ENCODE measurements at places on chromosomes 1 and 21.

- DNase-seq: no peak
These were observed 1.6 kb upstream of the EFNA1 start for GRCh38 chr1:155125946-155126555.

DNA sequence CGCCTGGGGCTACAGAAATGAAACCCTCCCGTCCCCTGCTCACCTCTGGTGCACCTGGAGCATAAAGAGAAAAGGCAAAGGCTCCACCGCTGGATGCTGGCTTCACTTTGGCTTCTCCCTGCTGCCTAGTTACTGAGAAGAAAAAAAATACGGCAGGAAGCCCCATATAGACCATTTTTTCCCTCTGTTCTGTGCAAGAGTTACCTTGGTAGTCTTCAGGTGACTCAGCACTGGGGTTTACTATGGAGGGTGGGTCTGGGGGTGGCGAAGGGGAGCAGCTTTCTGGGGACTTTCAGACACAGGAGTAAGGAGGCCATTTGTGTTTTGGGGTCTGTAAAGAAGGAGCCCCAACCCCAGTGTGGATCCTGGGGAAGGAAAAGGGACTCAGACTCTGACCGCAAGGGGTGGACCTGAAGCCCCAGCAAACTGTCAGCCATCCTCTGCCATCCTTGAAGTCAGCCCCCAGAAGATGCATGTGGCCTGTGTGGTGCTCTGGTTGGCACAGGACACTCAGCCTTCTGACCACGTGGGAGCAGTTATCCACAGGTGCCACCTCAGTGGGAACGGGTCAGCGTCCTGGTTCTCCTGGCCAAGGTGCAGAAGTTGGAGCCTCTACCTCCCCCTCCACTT, 25.9 kb upstream of the EPS8L3 start:
- DNase-seq: no peak

- no peak for DNase-seq
These were observed 56.5 kb downstream of the PTP4A2 start for GRCh38 chr1:31881688-31882000.

DNA sequence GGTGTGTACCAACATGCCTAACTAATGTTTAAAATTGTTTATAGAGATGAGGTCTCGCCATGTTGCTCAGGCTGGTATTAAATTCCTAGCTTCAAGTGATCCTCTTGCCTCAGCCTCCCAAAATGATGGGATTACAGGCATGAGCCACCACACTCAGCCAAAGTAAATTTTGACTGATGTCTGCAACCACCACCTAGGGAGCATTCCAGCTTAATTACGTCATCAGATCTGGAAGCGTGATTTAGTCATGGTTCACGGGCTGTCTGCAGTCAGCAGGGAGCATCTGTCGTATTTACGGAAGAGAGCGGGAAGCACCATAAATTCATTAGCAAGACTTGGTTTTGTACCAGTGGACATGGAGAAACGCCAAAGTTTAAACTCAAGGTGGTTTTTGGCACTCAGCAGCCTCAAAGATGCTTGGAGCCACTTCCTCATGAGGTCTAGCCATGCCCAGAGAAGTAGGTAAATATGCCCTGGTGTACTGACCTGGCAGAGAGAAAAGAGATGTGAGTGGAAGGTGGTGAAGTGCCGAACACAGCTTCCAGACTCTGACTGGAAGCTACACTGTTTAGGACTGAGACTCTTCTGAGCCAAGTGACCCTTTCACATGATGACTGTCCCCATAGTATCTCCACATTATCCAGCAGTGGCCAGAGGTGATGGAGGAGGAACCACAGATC, 60.8 kb upstream of the SLC35F3 start:
- DNase-seq: peak; percentile 66

GRCh38 chr1:24775916-24776315, 30.7 kb downstream of the CLIC4 start:
- no peak for DNase-seq

GRCh38 chr1:112866151-112866550, 89.8 kb downstream of the SLC16A1 start:
- peak; percentile 75 for DNase-seq

- peak; percentile 84 for DNase-seq
These were observed 60.4 kb upstream of the GORAB start for GRCh38 chr1:170471398-170472053.

DNA sequence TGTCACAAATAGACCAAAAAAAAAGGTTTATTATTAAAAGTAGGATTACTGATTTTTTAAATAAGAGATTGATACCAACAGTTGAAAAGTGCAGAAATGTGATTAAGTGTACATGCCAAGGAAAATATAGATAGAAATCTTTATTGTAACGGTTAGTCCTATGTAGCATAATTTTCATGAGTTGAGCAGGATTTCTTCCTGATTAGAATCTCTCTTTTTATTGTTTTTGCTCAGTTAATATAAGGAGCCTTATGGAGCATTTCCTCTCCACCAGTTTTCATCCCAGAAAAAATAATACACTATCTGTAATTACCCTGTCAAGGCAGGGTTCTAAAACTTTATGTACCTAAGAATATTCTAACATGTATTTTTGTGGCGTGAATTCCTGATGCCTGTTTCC, 23.4 kb downstream of the CAPZA1 start:
- DNase-seq: no peak

- no peak for DNase-seq
These were observed 62.1 kb downstream of the HSD3B1 start for GRCh38 chr1:119569095-119569494.

GRCh38 chr1:164261691-164262240, 297.2 kb upstream of the PBX1 start:
- DNase-seq: no peak

DNA sequence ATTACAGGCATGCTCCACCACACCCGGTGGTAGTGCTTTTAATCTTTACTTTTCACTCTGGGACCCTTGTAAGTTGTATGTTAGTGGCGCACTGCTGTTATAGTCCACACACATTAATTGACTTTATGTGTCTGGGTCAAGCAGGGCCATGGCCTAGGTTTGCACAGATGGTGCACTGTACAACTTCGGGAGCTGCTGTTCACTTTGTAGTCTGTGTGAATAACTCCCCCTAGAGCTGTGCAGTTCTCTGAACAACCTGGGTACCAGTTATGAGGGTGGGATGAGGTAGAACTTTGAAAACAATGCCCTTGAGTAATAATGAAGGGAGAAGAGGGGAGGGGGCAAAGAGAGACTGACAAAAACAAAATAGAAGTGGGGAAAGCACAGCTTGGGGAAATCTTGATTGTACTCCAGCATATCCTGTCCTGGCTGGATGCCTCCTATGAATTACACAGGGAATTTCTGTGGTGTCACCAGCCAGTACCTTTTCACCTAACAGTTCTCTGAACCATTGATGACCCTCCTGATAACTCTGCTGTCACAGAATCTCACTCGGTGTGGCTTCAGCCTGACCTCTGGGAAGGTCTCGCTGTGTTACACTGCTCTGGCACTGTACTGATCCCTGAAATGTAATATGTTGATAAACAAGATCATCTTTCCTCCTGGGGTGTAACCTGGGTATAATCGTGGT, 2.2 kb downstream of the PTGFRN start:
- DNase-seq: no peak

DNA sequence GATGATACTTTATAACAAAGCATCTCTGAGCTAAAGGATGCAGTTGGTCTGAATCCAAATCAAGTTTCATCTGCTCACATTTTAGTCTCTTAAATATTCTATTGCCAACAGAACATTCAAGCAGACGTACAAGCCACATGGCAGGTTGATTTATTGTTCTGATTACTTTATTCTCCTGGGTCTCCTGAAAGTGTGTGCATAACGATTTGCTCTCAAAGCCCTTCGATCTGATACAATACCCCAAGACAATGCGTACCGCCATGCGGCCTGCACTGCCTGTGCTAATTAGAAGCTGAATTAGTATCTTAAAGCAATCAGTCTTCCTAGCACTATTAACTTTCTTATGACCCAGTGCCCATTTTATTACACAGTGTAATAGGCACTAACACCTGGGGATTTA, 56.9 kb downstream of the FHAD1 start:
- no peak for DNase-seq

- no peak for DNase-seq
These were observed 85.9 kb upstream of the WARS2 start for GRCh38 chr1:119226321-119226720.

GRCh38 chr1:53257454-53258081, 19.2 kb upstream of the MAGOH start:
- peak; percentile 26 for DNase-seq
